ENCODE measurements at places on chromosomes 12 and 14.

- no peak for DNase-seq
Observed at GRCh38 chr12:57216014-57216911, at the start of gene NXPH4. TSS of gene NXPH4 (plus strand) at chr12:57216794. CDS start at chr12:57216970, 176 bp downstream.

DNA sequence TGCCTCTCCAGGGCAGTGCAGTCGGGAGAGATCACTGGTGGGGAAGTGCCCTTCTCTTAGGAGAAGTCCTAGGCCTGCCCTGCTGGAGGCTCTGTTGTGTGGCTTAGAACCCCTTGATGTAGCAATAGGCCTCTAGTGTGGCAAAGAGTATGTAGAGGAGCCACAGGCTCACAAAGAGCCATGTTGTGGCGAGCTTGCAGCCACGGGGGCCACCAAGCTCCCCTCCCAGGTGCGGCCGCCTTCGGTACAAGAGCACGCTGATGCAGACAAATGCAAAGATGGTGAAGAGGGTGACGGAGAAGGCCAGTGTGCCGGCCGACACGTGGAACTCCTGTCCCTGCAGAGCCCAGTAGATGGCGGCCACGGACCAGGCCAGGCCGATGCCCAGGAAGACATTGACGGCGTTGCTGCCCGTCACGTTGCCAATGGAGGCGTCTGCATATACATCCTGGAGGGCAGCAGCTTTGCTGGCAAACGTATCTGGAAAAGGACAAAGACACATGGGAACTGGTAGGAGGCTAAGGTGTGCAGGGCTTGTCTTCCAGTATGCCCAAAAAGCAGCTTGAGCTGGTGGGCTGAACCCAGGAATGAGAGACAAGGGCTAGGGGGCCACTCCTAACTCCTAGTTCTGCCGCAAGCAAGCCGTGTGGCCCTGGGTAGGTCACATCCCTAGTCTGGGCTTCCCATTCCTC, 142.8 kb downstream of the SLC8A3 start:
- no peak for DNase-seq

- DNase-seq, result peak; percentile 54
Observed at GRCh38 chr12:40105515-40106201, at the start of gene SLC2A13. TSS of gene SLC2A13 (minus strand) at chr12:40106081. CDS start at chr12:40105808, 273 bp downstream.

DNA sequence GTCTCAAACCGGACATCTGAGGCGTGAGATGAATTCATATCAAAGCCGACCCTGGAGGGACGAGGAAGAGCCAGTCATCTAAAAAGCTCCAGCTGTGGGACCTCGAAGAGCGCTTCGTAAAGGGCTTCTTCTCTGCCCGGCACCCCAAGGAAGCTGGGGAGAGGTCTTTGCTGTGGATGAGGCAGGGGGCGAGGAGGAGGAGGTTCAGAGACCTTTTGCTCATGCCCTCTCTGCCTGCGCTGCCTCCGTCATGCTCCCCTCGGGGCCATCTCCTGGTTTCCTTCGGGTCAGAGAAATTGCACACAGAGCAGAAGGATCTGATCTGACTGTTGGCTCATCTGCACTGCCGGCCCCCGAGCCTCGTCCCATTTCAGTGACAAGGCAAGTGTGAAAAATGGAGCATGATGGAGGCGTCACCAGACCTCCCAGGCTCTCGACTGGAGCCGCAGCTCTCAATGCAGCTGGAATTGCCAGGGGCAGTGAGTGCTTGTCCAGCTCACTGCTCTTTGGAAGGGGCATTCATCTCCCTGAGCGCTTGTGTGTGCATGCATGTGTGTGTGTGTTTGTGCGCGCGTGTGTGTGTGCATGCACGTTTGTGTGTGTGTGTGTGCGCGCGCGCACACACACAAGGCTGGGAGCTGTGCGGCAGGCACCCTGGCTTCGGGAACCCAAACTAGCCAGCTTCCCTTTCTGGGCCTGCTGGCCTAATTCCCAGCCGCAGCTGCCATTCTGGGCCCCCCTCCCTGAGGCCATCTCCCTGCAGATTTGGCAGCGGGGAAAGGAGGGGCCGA, 9.2 kb downstream of the CABP1 start:
- DNase-seq, result no peak

GRCh38 chr12:12056951-12057350, 13.8 kb upstream of the BCL2L14 start:
- DNase-seq, result no peak

DNA sequence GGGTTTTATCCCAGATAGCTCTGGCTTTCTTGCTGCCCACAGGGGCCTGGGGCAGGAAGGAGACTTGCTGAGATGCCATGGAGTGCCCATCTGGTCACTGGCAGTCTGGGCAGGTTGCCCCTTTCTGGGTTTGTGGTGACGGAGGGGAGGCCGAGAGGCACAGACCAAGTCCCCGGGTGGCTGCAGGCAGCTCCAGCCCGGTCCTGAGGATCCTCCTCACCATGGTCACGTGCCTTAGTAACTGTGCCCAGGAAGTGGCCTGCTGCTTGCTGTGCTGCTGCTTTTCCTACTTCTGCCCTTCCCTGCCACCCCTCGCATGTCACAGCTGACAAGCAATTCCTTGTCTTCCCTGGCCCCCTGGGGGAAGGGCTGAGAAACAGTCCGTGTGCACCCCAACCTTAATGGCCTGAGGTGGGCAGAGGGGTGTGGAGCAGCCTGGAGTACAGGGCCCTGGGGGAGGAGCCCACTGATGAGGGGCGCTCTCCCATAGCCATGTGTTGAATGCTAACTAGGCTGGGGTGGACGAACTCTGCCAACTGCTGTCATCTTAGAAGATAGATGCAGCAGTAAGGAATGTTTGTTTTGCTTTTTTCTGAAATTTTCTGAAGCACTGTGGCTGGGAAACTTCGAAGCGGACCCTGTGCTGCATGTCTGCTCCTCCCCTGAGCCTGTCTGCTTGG, 54.9 kb upstream of the SRSF5 start:
- DNase-seq, result no peak

DNA sequence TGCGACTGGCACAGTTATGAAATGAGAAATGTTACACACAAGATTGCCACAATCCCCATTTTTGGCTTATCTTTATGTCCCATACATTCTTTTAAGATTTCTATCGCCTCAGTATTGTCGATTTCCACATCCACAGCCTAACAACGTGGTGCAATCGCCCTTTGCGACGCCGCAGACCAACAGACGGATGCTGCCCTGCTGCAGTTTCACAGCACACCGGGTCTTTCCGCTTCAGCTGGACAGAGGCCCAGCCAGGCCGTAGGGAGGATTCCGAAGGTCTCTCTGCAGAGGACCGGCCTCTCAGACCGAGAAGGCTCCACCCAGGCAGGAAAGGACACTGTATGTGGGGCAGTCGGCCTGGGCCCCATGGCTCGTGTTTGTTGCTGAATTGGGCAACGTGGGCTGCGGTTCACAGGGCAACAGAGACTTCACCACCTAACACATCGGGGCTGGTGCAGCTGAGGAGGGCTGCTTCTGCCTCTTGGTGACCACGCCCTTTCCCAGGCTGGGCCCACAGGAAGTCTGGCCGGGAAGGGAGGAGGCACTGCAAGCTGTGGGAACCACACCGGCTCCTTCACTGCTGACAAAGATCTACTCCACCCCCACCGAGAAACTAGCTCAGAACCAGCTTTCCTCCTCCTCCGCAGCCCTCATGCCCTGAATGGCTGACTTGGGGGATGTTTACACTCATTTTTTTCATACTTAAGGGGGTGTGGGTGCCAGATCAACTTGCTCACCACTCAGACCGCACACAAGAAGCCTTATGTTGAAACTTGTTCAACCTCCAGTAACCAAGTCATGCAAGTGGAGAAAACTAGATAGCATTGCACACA, 32.9 kb upstream of the MDM1 start:
- peak; percentile 76 for DNase-seq

DNA sequence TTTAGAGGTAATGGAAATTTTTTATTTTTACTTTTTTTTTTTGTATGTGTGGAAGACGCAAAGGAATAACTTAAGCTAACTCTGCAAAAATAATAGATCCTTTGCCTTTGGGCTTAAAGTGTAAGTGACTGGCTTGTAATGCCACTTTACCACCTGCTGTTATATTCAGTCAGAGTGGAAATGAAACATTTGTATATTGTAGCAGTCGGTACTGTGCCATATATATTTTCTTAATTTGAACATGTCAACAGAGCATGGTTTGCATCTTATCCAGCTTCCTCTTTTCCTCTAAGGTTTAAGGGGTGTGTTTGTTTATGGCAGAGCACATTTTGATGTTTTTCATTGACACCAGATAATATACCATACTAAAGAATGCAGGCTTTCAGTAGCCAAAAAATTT, 176.6 kb downstream of the TRHDE start:
- no peak for DNase-seq

DNA sequence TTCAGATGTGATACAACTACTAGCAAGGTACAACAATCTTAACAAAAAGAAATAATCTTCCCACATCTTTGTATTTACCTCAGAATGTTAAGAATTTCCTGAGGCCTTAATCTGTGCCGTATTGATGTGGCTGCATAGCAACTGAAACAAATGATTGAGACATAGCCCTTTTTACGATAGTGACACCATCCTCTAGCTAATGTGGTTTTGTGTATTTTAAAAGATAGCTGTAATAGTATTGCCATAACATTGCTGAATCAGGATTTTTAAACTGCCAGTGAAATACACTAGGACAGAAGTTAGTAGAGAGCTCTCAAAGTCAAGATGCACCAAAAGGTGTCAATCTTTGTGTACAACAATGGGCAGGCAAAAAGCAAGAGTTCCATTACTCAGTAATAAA, 11.9 kb downstream of the NPAS3 start:
- DNase-seq, result no peak

- no peak for DNase-seq
Observed at GRCh38 chr12:121202407-121203355, 7.2 kb upstream of the P2RX4 start.

DNA sequence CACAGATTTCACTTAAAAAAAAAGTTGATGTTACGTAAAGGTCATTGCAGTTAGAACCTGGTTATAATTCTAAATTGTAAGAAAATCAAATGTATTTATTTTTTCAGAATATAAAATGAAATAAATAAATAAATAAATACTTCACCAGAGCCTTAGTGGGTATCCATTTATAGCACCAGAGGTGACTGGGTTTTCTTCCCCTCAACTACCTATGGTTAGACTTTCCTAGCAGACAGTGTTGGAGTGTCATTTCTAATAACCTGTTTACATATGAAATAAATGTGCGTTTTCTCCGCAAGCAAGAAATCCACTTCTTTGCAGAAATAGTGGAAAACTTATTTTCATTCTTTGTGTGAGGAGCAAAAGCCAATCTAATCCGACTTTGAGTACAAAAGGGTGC, 3.3 kb upstream of the MYF5 start:
- DNase-seq, result no peak

GRCh38 chr14:93017301-93017797, 94.4 kb downstream of the CHGA start:
- DNase-seq, result no peak

- DNase-seq, result no peak
Observed at GRCh38 chr12:105482951-105483350, 152.5 kb downstream of the C12orf75 start.

GRCh38 chr12:108679106-108679681, 45.5 kb upstream of the SELPLG start:
- no peak for DNase-seq

GRCh38 chr12:48447755-48448154, 24.6 kb upstream of the ANP32D start:
- DNase-seq, result no peak

GRCh38 chr12:47776471-47777143, 3.6 kb downstream of the SLC48A1 start:
- DNase-seq, result no peak

- no peak for DNase-seq
Observed at GRCh38 chr12:108567406-108568337, 5.3 kb downstream of the ISCU start.

- DNase-seq, result no peak
Observed at GRCh38 chr12:109555431-109556315, 17.6 kb downstream of the MMAB start.

GRCh38 chr14:36020120-36021029, 156.1 kb downstream of the PTCSC3 start:
- no peak for DNase-seq

DNA sequence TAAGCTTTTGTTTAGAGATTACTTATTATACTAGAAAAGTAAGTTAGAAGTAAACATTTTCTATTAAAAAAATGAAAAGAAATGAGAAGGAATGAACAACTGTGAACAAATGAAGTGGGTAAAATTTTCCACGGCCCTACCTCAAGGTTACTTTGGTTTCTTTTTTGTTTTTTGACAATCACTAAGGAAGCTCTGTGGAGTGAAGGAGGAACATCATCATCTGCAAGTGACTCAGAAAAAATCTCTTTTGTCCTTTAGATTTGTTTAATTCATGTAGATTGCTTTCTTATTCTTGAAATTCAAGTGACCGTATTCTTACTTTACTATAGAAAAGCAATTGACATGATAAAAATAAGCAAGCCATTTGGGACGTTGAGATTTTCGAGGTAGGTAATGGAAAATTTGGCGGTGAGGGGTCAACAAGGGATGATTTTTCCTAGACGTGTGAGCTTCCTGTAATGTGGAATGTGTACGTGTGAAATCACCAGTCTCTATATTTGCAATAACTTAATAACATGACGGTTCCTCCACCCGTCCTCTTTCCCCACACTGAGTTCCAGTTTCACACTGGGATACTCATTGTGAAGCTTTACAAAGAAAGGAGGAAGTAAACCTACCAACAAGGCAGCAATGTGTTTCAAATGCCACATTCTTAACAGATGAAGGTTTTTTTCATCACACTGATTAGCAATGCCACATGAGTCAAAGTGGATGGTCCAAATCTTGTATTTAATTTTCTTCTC, 62.3 kb upstream of the EGLN3 start:
- no peak for DNase-seq

- no peak for DNase-seq
Observed at GRCh38 chr12:5511644-5512600, 80.0 kb downstream of the NTF3 start.

DNA sequence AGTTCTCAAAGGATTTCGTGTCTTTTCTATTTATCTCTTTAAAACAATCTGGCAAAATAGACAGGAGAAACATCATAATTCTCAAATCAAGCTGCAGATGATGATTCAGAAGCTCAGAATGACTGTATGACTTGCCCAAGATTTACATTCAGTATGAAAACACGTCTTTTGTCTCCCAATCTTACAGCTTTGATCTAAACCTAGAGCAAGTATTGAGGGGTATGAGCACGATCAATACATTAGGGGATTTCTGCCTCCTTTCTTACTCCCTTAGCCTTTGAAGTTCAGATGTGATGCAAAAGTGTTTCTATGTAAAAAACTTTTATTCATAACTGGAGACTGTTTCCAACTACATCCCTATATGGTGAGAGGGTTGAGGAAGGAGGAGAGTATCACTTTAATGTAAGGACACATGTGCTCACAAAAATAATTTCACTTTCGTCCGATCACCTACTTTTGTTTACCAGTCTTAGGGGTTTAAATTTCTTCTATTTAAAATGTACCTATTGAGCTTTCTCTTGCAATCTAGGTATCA, 454.8 kb downstream of the TMTC2 start:
- DNase-seq, result no peak

DNA sequence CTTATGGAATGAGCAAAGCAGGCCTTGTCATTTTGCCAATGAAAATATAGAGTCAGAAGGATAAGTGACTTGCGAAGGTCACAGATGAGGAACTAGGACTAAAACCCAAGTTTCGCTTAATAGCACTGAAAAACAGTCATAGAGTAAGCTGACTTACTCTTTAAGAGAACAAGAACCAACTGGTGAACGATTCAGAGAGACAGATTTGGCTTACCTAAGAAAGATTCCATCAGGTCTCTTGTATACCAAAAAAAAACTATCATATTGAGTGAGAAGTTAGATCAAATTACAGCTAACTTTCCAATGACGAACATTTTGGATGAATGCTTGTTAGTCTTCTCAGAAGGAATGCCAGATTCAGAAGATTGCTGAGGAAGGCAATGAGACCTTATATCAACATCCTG, 74.2 kb downstream of the ZFC3H1 start:
- no peak for DNase-seq

- DNase-seq, result no peak
Observed at GRCh38 chr12:92206011-92206410, 60.4 kb upstream of the BTG1 start.

GRCh38 chr12:132803125-132803524, 25.5 kb downstream of the GOLGA3 start:
- no peak for DNase-seq

All from activated CD4-positive, alpha-beta T cell treated with anti-CD3 and anti-CD28 coated beads for 24 hours (primary cell).